ENCODE measurements at places on chromosomes 2 and 18.

DNA sequence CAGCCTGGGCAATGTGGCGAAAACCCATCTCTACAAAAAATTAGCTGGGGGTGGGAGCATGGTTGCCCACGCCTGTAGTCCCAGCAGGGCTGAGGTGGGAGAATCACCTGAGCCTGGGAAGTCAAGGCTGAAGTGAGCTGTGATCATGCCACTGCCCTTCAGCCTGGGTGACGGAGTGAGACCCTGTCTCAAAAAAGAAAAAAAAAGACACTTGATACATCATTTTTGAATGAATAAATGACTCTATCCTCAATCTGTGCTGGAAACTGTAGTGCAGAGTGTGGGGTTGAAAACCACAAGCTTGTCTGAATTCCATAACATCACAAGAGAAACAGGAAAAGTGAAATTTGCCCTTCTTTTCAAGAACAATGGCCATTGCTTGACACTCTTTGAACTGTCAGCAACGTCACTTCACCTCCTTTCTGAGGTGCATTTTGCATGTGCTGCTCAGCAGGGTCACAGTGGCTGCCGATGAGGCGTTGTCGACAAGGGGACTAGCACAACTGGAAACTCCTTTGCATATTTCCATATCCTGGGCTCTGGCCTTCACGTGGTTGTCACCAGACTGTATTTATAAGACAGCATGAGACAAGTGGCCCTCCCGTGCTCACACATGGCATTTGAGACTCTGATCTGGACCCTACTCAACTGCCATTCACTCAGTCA lies 54.2 kb downstream of the DDX1 start:
- DNase-seq = no peak

DNA sequence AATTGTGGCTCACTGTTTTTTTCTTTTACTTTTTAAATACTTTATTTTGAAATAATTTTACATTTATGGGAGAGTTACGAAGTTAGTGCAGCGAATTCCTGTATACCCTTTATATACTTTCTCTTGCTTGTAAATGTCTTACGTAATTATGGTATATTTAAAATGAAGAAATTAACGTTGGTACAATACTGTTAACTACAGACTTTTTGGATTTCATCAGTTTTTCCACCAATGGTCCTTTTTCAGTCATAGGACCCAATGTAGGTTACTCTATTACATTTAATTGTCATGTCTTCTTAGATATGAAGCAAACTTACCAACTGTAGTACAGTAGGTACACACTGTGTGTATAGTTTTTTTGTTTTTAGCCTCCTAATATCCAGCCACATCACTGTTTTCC lies 76.3 kb downstream of the BOLA3 start:
- no peak for DNase-seq

- no peak for DNase-seq
Measured at GRCh38 chr18:79406708-79407107, 11.0 kb downstream of the NFATC1 start.

DNA sequence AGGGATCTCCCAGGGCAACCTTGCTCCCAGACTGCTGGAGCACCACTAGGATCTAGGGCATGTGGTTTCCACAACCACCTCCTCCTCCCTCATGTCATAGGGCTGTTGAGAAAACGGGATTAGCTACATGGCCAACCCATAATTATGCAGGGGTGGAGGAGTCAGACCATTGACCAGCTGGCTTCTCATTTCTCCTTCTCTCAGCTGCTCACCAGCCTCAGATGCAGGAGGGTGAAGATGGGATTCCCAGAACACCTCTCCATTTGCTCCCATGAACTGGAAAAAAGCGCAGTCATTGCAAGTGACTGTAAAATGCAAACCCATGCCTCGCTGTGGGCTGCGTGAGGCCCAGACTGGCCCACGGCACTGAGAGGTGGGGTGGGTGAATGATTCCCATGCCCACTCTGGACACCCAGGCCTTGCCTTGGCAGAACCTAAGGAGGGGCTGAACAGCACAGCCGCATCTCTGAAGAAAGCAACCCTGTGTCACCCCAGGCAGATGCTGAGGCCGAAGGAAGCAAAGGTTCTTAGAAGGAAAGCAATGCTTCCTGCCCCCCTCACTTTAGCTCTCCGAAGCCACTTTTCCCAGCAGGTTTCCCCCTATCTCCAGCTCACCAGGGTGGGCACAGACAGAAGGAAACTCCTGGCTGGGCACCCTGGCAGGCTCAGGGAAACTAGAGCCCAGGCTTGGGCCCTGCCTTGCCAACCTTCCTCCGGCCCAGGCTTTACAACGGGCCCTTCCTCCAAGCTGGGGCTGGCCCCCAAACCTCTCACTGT lies 69.6 kb upstream of the RTN4 start:
- DNase-seq = no peak

- DNase-seq = no peak
Measured at GRCh38 chr2:164371916-164372315, 249.4 kb downstream of the GRB14 start.

DNA sequence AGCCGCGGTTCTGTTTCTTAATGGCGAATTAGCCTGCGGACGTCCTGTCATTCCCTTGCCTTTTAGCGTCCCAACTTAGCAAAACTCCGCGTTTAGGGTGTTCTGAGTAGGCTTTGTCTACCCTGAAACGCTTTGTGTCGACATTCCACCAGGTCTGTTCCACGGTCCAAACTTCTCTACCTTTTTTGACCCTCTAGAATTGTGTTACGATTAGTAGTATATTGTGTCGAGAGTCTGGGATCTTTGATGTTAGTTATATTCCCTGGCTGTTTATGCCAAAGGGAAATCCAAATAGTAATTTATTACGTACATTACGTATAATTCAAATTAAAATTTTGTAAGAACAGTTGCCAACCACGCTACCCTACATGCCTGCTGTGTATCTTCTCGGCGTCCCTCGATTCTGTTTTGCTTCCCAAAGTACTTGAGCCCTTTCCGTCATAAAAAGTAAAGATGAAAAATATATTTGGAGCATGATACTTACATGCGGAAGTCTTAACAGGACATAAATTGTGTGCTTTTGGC lies 495 bp upstream of the TTC32 start:
- no peak for DNase-seq

GRCh38 chr2:179745635-179746256 lies 115.7 kb downstream of the ZNF385B start:
- no peak for DNase-seq

- DNase-seq = no peak
Measured at GRCh38 chr2:20555954-20556353, 94.9 kb downstream of the HS1BP3 start.

DNA sequence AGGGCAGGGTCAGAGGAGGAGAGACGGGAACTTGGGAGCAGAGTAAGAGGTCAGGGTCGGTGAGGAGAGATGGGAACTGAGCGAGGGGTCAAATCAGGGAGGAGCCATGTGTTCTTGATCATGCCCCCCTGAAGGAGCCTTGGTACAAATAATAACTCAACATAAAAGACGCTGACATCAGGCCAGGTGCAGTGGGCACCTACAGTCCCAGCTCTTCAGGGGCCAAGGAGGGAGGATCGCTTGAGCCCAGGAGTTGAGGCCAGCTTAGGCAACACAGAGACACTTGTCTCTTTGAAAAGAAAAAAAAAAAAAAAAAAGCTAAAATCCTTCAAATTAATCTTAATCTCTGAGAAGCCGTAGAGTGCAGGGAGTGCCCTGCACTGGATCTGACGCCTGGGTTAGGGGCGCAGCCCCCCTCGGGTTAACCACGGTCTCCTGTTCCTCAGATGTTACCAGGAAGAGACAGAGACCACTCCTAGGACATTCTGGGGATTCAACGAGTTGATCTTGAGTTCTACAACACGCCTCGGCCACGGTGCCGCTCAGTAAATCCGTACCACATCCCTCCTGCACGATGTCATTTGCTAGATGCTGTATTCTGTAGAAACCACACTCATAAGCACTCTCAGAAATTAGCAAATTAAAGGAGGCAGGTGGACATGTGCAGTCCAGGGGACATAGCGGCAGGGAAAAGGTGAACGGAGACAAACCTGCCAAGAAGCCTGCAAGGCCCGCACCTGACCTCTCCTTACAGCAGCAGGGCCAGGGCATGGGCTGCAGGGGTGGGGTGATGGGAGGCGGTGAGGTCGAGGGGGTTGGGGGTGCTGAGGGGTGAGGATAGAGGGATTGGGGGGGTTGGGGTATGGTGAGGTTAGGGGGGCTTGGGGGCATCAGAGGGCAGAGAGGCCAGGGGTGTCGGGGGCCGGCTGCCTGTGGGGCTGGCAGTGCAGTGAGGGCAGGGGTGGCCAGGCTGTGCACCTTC lies 29.2 kb downstream of the SLC66A2 start:
- no peak for DNase-seq

DNA sequence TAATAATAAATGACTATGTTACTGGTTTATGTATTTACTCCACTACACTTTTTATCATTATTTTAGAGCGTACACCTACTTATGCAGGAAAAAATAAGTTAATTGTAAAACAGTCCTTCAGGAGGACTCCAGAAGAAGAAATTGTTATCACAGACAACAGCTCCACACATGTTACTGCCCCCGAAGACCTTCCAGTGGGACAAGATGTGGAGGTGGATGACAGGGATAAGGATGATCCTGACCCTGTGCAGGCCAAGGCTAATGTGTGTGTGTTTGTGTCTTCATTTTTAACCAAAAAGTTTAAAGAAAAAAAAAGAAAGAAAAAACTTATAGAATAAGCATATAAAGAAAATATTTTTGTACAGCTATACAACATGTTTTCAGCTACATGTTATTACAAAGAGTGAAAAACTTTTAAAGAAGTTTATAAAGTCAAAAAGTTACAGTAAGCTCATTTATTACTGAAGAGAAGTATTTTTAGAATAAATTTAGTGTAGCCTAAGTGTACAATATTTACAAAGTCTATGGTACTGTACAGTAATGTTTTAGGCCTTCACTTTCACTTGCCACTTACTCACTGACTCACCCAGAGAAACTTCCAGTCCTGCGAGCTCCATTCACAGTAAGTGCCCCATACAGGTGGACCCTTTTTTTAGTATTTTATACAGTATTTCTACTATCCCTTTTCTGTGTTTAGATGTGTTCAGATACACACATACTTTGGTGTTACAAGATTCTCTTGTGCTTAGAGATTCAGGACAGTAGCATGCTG lies 7.5 kb downstream of the TGFBRAP1 start:
- DNase-seq = no peak

- DNase-seq = no peak
Measured at GRCh38 chr2:168976034-168976654, 55.0 kb downstream of the ABCB11 start.

DNA sequence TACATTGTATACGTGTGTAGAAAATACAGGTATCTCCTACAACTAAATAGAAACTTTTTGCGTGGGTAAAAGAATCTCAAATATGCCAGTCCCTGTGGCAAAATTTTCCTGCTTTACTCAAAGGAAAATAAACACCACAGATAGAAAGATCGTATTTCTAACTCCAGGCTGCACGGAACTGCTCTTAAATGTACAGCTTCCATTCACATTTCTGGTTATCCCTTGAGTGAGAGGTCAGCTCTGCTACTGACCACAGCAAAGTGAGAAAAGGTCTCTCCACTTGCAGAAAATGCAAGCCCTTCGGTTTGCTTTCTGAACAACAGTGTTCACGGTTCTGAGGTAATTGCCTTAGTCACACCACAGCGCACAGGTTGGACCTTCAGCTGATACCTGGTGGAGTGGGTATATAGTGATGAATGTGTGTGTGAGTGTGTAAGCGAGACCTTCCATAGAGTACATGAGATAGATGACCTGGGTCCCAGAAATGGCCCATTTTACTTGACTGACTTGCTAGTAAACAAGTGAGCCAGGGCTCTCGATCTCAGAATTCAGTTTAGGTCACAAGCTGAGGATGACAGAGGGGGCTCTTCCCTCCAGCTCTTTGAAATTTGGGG lies 52.1 kb downstream of the ALPK2 start:
- no peak for DNase-seq

GRCh38 chr2:129877289-129877741 lies 102.2 kb upstream of the RAB6C start:
- DNase-seq = peak; percentile 76

- no peak for DNase-seq
Measured at GRCh38 chr18:72452328-72452727, 91.8 kb downstream of the CBLN2 start.

DNA sequence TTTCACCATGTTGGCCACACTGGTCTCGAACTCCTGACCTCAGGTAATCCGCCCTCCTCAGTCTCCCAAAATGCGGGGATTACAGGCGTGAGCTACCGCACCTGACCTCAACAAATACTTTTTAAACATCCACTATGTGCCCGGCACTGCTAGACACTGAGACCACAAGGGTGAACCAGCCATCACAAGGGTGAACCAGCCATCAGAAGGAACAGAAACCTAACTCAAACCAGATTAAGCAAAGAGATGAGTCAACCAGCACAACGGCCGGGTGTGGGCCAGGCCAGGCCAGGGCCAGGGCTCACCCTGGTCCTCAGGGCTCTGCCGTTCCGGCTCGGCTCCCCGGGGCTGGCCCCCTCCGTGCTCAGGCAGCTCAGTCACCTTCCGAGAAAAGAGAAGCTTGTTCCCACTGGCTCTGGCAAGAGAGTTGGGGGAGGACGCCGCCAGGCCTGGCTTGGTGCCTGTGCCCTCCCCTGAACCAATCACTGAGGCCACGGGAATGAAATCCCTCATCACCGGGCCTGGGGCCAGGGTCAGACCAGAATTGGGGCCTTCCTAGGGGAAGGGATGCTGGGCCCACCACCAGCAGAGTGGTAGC lies 4.4 kb downstream of the TEX44 start:
- DNase-seq = no peak

DNA sequence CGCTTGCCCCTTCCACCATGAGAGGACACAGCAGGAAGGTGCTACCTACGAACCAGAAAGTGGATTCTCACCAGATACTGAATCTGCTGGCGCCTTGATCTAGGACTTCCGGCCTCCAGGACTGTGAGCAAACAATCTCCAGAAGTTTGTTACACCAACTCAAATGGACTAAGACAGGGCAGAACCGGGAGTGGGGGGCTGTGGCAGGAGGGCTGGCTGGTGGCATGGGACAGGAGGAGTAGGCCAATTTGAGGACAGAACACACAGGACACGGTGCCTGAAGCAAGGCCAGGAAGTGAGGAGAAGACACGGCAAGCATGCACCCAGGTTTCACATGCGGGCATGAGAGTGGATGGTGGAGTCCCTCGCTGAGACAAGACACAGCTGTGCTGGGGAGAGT lies 40.1 kb downstream of the CRACDL start:
- no peak for DNase-seq
